Activated CD8-positive, alpha-beta memory T cell treated with anti-CD3 and anti-CD28 coated beads for 1 hour (primary cell): ENCODE measurements at places on chromosomes 4 and X.

GRCh38 chr4:144582105-144582850 lies 63.7 kb upstream of the HHIP start:
- DNase-seq = no peak

GRCh38 chr4:96146686-96147085 lies 306.8 kb downstream of the PDHA2 start:
- no peak for DNase-seq

DNA sequence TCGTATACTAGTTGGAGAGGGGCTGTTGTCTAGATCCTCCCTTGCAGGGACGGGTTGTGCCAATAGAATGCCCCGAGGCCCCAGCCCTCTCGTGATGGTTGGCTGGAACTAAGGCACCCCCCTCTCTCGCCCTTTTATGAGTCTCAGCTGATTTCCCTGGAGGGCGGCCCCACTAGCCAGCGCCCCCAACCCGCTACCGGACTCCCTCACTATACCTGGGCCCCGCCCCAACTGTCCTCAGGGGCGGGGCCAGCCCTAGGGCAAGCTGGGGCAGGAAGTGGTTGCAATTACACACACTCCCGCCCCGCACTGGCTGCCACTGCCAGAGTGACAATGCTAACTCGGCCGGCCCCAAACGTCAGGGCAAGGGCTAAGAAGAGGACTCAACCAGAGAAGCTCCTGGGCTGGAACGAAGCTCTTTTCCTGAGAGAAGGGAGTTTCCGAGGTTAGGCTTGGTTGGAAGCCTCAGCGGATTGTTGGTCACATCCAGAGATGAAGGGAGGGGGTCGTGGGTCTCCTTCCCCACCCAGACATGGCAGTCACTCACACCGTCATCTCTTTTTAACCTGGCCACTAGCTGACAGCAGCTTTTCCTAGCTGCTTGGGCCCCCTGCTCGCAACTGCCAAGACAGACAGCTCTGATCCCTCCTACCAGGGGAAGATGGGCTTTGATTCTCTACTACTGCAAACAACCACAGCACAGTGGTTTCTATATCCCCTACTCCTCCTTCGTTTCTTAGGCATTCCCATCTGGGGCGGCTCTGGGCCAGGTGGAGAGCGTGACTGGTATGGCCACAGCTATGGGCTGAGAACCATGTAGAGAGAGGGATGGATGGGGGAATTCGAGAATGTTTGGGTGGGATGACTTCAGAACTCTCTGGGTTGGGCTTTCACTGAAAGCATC lies 21.0 kb upstream of the BCORL1 start:
- DNase-seq = no peak

DNA sequence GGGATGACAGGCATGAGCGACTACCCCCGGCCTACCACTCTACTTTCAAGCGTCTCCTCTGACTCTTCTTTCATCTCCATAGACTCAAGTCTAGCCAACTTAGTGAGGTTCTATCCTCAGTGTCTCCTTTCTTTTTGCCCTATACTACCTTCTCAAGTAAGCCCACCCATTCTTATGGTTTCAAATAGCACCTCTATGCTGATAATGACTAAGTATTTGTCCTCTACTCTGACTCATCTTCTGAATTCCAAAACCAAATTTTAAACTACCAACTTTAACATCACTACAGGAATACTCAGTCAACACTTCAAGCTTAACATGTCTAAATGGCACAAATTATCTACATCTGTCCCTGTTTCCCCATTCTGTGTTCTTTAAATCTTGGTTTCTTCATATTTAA lies 47.8 kb downstream of the ELF2 start:
- no peak for DNase-seq
